ENCODE measurements at places on chromosomes 5 and 9. TPM values are rescaled to one million over a fixed set of nuclear protein-coding genes. Genes with fewer than 3 reads are reported as not detected.

Gene NRARP
- total RNA-seq, result 10.0 TPM

Gene TMEM215
- total RNA-seq, result 0.24 TPM

Gene IZUMO3
- not detected for total RNA-seq

Gene JADE2
- total RNA-seq, result 82.9 TPM

Gene GLRA1
- total RNA-seq, result not detected

Gene ACOT12
- total RNA-seq, result not detected

Gene DNAI1
- not detected for total RNA-seq

DNA sequence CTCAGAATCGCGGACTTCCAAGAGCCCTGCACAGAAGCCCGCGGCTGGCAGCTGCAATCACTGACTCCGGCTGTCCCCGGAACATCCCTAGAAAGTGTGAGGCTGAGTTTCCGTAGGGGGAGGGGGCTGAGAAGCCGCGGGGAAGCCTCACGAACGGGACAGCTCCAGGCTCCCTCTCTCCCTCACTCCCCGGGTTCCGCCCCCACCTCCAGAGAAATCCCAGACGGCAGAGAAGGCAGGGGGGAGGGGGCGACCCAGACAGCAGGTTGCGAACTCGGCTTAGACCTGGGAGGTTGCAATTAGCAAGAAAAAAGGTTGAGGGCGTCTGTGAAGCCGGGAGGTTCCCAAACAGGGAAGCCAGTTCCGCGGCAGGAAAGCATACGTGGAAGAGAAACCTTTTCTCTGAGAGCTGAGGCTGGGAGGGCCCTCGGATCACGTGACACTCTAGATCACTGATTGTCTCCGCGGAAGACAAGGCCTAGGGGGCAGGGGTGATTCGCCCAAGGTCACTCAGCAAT is 73.8 kb upstream of the CPLX2 start:
- no peak overlapping the region for H3K27ac ChIP-seq
- DNase-seq, result no peak
- peaks cover 9% of the 10 kb centered on the region for H3K4me1 ChIP-seq
- H3K27me3 ChIP-seq, result no peaks in the 10 kb centered on the region

DNA sequence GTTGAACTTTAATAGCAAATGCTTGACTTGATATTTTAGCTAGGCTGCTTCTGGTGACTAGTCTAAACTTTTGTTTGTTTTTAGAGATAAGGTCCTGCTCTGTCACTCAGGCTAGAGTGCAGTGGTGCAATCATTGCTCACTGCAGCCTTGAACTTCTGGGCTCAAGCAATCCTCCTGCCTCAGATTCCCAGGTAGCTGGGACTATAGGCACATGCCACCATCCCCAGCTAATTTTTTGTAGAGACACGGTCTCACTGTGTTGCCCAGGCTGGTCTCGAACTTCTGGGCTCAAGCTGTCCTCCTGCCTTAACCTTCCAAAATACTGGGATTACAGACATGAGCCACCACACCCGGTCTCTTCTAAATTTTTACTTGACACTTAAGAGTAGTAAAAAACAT is 20.7 kb downstream of the CDC37L1 start:
- no peaks in the 10 kb centered on the region for H3K36me3 ChIP-seq
- H3K4me3 ChIP-seq, result no peak overlapping the region
- no peak for DNase-seq
- H3K4me1 ChIP-seq, result peaks cover 2% of the 10 kb centered on the region
- no peak overlapping the region for H3K27ac ChIP-seq

DNA sequence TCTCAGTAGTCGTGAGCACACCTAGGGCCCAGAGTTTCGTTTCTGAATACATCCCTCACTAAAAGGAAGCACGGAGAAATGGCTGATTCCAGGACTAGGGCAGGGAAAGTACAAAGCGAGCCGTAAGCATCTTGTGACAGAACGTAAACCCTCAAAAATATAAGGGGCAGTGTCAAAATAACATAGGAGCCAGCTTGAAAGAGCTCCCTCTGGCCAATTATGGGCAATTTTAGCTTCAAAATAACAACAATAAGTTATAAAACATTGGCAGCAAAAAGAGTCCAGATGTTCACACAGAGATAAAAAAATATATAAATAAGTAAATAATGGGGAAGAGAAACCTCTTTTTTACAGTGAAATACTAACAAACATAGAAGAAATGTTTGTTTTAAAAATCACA is 18.5 kb upstream of the GLIS3 start:
- peaks cover 5% of the 10 kb centered on the region for H3K4me1 ChIP-seq
- H3K27me3 ChIP-seq, result no peaks in the 10 kb centered on the region
- H3K36me3 ChIP-seq, result no peaks in the 10 kb centered on the region
- no peak for DNase-seq

- DNase-seq, result no peak
- H3K27me3 ChIP-seq, result no peaks in the 10 kb centered on the region
- H3K36me3 ChIP-seq, result no peaks in the 10 kb centered on the region
- no peaks in the 10 kb centered on the region for H3K4me1 ChIP-seq
Observed at GRCh38 chr5:157990583-157991181, 131.7 kb upstream of the CLINT1 start.

DNA sequence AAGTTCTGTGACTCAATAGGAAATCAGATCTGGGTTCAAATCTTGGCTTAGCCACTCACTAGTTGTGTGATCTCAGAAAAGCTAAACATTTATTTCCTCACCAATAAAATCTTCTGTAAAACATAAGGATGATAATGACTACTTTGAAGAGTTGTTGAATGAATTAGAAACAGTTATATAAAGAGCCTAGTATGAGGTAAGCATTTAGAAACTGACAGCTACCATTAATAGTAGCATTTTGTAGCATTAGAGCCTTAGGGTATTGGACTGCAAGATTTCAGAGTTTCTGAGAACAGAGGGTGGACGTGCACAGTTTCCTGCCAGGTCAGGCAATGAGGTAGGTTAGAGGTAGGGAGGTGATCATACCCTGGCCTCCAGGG is 293.2 kb downstream of the CWC27 start:
- no peak overlapping the region for H3K4me3 ChIP-seq
- H3K27me3 ChIP-seq, result no peaks in the 10 kb centered on the region
- no peaks in the 10 kb centered on the region for H3K4me1 ChIP-seq
- H3K36me3 ChIP-seq, result no peaks in the 10 kb centered on the region
- H3K27ac ChIP-seq, result no peak overlapping the region
- no peak for DNase-seq

GRCh38 chr9:129176701-129177442 is 1.2 kb downstream of the IER5L start:
- no peaks in the 10 kb centered on the region for H3K36me3 ChIP-seq
- no peaks in the 10 kb centered on the region for H3K27me3 ChIP-seq
- peak overlapping the region; percentile 99 for H3K27ac ChIP-seq
- peak overlapping the region; percentile 52 for H3K4me3 ChIP-seq
- DNase-seq, result peak; percentile 71

GRCh38 chr9:111301195-111301594 is 28.8 kb downstream of the OR2K2 start:
- H3K4me1 ChIP-seq, result no peaks in the 10 kb centered on the region
- DNase-seq, result no peak
- H3K4me3 ChIP-seq, result no peak overlapping the region

DNA sequence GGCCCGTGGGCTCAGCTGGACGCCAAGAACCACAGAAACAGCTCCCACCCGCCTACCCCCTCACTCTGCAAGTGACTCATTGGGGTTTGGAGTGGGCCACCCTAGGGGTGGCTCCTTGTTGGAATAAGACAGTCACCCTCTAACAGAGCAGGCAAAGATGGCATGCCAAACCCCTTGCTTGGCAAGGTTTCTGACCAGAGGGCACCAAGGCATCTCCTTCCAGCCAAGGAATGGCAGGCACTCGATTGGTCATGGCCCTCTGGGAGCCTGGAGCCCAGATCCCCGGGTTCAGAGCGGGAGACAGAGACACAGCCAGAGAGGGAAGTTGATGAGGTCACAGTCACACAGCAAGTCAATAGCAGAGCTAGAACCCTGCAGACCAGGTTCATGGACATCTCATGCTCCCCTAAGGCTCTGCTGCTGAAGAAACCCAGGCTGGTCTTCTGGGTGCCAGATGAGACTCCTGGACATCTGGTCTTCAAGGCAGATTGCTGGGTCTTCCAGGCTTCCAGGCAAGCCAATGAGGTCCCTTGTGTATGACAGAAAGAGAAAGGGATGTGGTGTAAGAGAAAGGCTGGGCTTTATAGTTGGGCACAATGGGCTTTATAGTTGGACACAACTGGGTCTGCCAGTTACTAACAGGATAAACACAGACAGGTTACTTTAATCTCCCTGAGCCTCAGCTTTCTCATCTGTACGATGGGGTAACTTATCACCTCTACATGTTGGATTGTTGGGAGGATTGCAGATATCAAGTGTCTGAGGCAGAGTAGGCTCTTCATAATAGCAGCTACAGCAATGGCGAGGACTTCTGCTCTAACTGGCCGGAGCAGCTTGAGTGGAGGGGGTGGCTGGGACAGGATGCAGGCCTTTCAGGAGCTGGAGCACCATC is 23.3 kb upstream of the KIF12 start:
- no peak overlapping the region for H3K4me3 ChIP-seq
- no peak for DNase-seq
- H3K27me3 ChIP-seq, result no peaks in the 10 kb centered on the region
- H3K27ac ChIP-seq, result no peak overlapping the region
- no peaks in the 10 kb centered on the region for H3K36me3 ChIP-seq

- no peak overlapping the region for H3K27ac ChIP-seq
- peaks cover 19% of the 10 kb centered on the region for H3K4me1 ChIP-seq
- DNase-seq, result no peak
- no peak overlapping the region for H3K4me3 ChIP-seq
- H3K36me3 ChIP-seq, result no peaks in the 10 kb centered on the region
Observed at GRCh38 chr9:137273095-137273490, 4.4 kb upstream of the TOR4A start.

GRCh38 chr5:113038714-113039113 is 62.1 kb downstream of the DCP2 start:
- no peaks in the 10 kb centered on the region for H3K36me3 ChIP-seq
- no peak overlapping the region for H3K4me3 ChIP-seq
- no peak for DNase-seq
- H3K4me1 ChIP-seq, result peaks cover 10% of the 10 kb centered on the region
- no peak overlapping the region for H3K27ac ChIP-seq
- no peaks in the 10 kb centered on the region for H3K27me3 ChIP-seq

DNA sequence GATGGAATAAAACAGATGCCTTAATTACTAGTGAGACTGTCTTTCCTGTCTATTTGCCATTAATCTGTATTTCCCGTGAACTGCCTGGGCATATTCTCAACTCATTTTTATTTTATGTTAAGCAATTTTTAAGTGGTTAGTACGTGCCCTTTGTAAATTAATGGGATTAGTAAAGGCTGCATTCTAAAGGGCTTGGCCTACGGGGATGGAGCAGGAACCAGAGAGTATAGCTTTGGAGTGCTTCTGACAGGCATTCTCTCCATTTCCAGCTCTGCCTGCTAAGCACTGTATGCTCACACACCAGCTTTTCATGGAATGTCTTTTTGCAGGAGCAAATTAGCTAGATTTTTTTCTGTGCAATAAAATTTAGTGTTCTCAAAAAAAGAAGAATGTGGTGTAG is 241.2 kb downstream of the MCTP1 start:
- no peak overlapping the region for H3K4me3 ChIP-seq
- no peaks in the 10 kb centered on the region for H3K4me1 ChIP-seq
- no peaks in the 10 kb centered on the region for H3K36me3 ChIP-seq
- H3K27ac ChIP-seq, result no peak overlapping the region
- H3K27me3 ChIP-seq, result no peaks in the 10 kb centered on the region

DNA sequence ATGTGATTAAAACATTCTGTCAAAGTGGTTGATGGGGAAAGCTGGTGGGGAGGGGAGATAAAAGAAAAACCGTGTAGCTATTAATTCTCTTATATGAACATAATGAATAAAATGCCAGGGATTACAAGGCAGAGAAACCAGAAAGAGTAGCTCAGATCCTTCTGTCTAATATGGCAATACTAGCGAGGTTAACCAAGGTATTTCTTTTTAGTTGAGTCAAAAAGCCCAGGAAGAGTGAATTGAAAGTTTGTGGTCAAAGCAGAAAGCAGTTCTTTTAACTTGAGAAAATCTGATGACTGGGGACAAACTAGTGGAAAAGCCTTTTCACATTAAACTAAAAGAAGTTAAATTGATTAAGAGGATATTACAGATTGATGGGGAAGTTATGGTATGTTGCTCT is 76.0 kb downstream of the ERBIN start:
- H3K27ac ChIP-seq, result no peak overlapping the region
- H3K27me3 ChIP-seq, result no peaks in the 10 kb centered on the region
- H3K36me3 ChIP-seq, result no peaks in the 10 kb centered on the region
- no peaks in the 10 kb centered on the region for H3K4me1 ChIP-seq

GRCh38 chr5:130092991-130093390 is 188.7 kb downstream of the CHSY3 start:
- H3K4me1 ChIP-seq, result no peaks in the 10 kb centered on the region
- no peaks in the 10 kb centered on the region for H3K27me3 ChIP-seq
- no peaks in the 10 kb centered on the region for H3K36me3 ChIP-seq
- no peak overlapping the region for H3K27ac ChIP-seq
- no peak overlapping the region for H3K4me3 ChIP-seq

DNA sequence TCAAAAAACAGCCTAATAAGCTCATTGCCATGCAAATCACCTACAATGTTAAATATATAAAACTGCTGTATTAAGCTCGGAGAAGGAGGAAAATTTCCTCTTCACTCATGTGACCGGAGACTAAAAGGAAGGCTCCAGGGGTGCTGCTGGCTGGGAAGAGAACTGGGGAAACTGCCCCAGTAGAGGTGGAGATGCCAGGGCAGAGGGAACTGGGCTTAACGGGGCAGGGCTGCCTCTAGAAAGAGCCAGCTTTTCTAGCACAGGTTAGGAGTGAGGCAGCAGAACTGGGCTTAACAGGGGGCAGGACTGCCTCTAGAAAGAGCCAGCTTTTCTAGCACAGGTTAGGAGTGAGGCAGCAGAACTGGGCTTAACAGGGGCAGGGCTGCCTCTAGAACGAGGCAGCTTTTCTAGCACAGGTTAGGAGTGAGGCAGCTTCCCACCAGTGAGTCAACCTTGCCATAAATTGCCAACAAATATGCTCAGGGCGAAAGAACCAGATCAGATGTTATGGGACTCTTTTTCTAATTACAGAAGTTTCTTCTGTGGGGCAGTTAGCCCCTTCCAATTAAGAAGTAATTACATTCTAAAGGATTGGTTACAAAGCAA is 115.3 kb downstream of the FANCC start:
- H3K4me3 ChIP-seq, result no peak overlapping the region
- H3K36me3 ChIP-seq, result no peaks in the 10 kb centered on the region

GRCh38 chr5:14855366-14855765 is 16.2 kb downstream of the ANKH start:
- no peak for DNase-seq
- no peaks in the 10 kb centered on the region for H3K36me3 ChIP-seq
- no peak overlapping the region for H3K4me3 ChIP-seq
- peaks cover 4% of the 10 kb centered on the region for H3K4me1 ChIP-seq
- H3K27ac ChIP-seq, result no peak overlapping the region
- no peaks in the 10 kb centered on the region for H3K27me3 ChIP-seq

DNA sequence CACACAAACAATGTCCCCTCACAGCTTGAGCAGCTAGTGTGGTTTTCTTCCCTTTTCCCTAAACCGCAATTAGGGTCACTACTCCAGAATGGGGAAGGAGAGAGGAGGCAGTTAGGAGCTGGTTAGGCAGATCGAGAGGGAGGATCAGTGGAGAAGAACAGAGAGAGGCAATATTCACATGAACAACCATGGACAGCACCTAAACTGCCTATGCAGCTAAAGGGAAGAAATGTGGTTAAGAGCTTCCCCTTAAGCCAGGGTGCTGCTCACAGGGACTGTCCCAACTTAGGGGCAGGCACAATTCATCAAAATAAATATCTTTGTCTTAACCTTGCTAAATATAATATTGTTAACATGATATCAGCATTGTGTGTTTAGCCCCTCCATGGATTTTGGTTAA is 359.3 kb upstream of the CDH18 start:
- H3K36me3 ChIP-seq, result no peaks in the 10 kb centered on the region
- no peaks in the 10 kb centered on the region for H3K4me1 ChIP-seq
- no peak for DNase-seq

- H3K27me3 ChIP-seq, result no peaks in the 10 kb centered on the region
- no peak overlapping the region for H3K27ac ChIP-seq
- no peaks in the 10 kb centered on the region for H3K36me3 ChIP-seq
- DNase-seq, result no peak
- no peak overlapping the region for H3K4me3 ChIP-seq
Observed at GRCh38 chr5:92775711-92776615, 805.1 kb downstream of the NR2F1-AS1 start.

Measured in ovary (tissue), 10 donors.